ENCODE measurements at places on chromosomes 6 and 20. TPM values are rescaled to one million over a fixed set of nuclear protein-coding genes. Genes with fewer than 3 reads are reported as not detected.

GRCh38 chr6:18360188-18360587 lies 27.0 kb upstream of the RNF144B start:
- no peak for DNase-seq

- no peak for DNase-seq
Observed at GRCh38 chr20:34472246-34472925, 43.8 kb upstream of the DYNLRB1 start.

DNA sequence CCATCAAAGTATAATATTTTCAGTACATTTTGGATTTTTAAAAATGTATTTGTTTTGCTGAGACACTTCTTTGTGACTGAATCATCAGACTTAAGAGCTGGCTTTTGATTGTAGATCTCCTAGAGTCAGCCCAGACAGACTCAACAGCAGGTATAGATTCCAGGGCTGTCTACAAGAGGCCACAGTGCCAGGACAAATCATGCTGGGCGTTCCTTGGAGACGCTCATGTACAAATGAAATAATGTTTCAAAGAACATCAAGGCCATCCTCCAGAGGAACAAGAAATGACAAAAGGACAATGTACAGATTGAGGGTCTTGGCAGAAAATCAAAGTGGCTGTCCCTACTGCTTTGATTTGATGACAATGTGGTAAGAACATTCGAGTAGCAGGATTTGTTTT lies 369.3 kb downstream of the GRIK2 start:
- no peak for DNase-seq

DNA sequence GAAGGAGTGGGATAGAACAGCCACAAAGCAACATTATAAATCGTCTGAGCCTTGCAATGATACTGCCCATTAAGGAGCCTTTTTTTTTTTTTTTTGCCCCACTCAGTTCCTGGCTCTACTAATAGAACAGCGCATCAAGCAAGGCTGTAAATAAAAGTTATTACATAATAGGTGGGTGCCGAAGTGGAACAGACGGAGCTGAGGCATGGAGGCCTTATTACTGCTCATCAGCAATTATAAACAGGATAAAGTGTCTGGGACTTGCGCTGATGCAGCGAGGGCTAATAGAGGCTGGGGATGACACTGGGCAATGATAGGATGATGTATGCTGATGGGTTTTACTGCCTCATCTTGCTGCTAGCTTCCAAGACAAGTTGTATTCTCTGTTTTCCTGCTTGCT lies 272.1 kb downstream of the ZFAND3 start:
- no peak for DNase-seq

GRCh38 chr20:9989066-9989724 lies 45.6 kb upstream of the ANKEF1 start:
- no peak for DNase-seq

NKAIN2 gene
- not detected for total RNA-seq

TSBP1 gene
- total RNA-seq: not detected

AVP gene
- not detected for total RNA-seq

DCDC2 gene
- 2.3 TPM for total RNA-seq
